ENCODE measurements at places on chromosomes 11 and 22. TPM values are rescaled to one million over a fixed set of nuclear protein-coding genes. Genes with fewer than 3 reads are reported as not detected.

The GLYAT gene
- polyA plus RNA-seq: not detected

The GAL gene
- not detected for polyA plus RNA-seq

The GDPD4 gene
- polyA plus RNA-seq: not detected

The ASCL2 gene
- polyA plus RNA-seq: not detected

The MYRF gene
- 0.92 TPM for polyA plus RNA-seq

The GAB4 gene
- polyA plus RNA-seq: not detected

The TP53AIP1 gene
- polyA plus RNA-seq: not detected

The MMP12 gene
- polyA plus RNA-seq: 0.75 TPM

The HOATZ gene
- not detected for polyA plus RNA-seq

The OR52N4 gene
- 1.2 TPM for polyA plus RNA-seq

The AMPD3 gene
- 2.5 TPM for polyA plus RNA-seq

The FAM89B gene
- 83.4 TPM for polyA plus RNA-seq

The GRAP2 gene
- 0.05 TPM for polyA plus RNA-seq

GRCh38 chr11:6646918-6647679 is 8.5 kb downstream of the DCHS1 start:
- no peak for DNase-seq
- no peak overlapping the region for H3K27ac ChIP-seq
- no peaks in the 10 kb centered on the region for H3K27me3 ChIP-seq

DNA sequence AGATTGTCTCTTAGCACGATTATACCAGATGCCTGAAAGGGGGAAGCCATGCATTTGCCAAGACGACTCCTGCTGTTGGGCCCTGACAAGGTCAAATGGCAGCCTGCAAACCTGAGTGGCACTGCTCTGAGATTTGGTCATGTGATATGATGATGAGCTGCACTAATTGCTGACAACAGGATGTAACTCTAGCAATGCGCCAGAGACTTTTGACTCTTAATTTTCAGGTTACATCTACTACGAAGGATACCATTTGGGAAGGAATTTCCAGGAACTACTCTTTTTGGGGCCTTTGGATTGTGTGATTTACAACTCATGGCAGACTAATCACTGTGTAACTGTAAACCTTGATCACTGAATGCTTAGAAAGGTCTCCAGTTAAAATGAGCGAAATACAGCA is 13.1 kb downstream of the TREH start:
- H3K27ac ChIP-seq: no peak overlapping the region
- DNase-seq: peak; percentile 7
- no peaks in the 10 kb centered on the region for H3K4me1 ChIP-seq
- H3K27me3 ChIP-seq: no peaks in the 10 kb centered on the region
- H3K4me3 ChIP-seq: no peak overlapping the region

DNA sequence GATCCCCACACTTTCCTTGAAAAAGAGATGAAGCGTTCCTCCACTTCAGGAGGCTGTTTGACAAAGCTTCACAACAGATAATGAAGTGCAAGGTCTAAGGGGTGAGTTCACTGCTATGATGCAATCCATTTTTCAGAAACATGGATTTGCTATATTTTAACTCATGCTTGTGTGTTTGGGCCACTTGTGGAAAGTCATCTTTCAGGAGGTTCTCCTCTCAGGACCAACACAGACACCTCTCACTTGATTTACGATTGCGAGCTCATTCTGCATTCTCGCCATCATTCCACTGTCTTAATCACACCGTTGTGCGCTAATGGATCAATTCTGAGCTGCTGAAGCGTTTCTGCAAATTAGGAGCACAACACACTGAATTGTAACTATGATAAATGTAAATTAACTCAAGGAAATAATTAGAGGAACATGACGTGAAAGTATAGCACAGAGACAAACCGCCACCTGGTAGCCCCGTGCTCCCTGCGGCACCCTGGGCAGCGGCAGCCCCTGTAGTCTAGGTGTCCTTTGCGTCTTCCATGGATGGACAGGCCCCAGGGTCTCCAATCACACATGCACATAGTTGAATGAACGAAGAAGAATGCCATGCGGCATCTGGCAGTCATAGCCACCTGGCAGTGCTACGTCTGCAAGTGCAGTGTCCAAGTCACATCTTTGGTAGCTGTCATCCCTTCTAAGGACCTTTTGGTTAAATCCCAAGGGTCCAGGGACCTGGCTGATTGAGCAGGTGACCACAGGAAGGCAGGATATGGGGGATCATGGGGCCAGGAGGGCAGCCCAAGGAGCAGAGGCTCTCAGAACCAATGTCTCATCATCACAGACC is 28.1 kb upstream of the RTL6 start:
- H3K4me3 ChIP-seq: no peak overlapping the region
- DNase-seq: no peak
- H3K36me3 ChIP-seq: no peaks in the 10 kb centered on the region
- no peak overlapping the region for H3K27ac ChIP-seq
- H3K27me3 ChIP-seq: no peaks in the 10 kb centered on the region

GRCh38 chr11:32586576-32587190 is 3.1 kb downstream of the EIF3M start:
- H3K4me3 ChIP-seq: no peak overlapping the region
- no peaks in the 10 kb centered on the region for H3K27me3 ChIP-seq

- no peak for DNase-seq
- no peak overlapping the region for H3K27ac ChIP-seq
- H3K27me3 ChIP-seq: no peaks in the 10 kb centered on the region
These were observed 164.0 kb downstream of the TENM4 start for GRCh38 chr11:79276736-79277325.

GRCh38 chr11:85109141-85109540 is 518.0 kb downstream of the DLG2 start:
- no peak for DNase-seq
- H3K4me1 ChIP-seq: no peaks in the 10 kb centered on the region
- H3K36me3 ChIP-seq: no peaks in the 10 kb centered on the region
- H3K27me3 ChIP-seq: no peaks in the 10 kb centered on the region

- no peaks in the 10 kb centered on the region for H3K4me1 ChIP-seq
- no peak overlapping the region for H3K4me3 ChIP-seq
- DNase-seq: no peak
- H3K27me3 ChIP-seq: no peaks in the 10 kb centered on the region
- no peak overlapping the region for H3K27ac ChIP-seq
These were observed 71.7 kb upstream of the FAR1 start for GRCh38 chr11:13596611-13597326.

GRCh38 chr11:121534131-121535093 is 81.6 kb upstream of the SORL1-AS1 start:
- H3K27ac ChIP-seq: no peak overlapping the region
- H3K4me3 ChIP-seq: no peak overlapping the region
- no peak for DNase-seq
- H3K4me1 ChIP-seq: no peaks in the 10 kb centered on the region
- no peaks in the 10 kb centered on the region for H3K27me3 ChIP-seq

GRCh38 chr22:43953988-43954785 is 1.1 kb upstream of the SAMM50 start:
- H3K4me1 ChIP-seq: peaks cover 3% of the 10 kb centered on the region
- no peak for DNase-seq
- no peak overlapping the region for H3K27ac ChIP-seq
- H3K27me3 ChIP-seq: no peaks in the 10 kb centered on the region
- H3K4me3 ChIP-seq: peak overlapping the region; percentile 70

GRCh38 chr11:35501776-35502175 is 23.6 kb downstream of the PAMR1 start:
- H3K36me3 ChIP-seq: no peaks in the 10 kb centered on the region
- DNase-seq: no peak
- H3K27ac ChIP-seq: no peak overlapping the region

- no peak for DNase-seq
- H3K27ac ChIP-seq: no peak overlapping the region
- H3K4me1 ChIP-seq: no peaks in the 10 kb centered on the region
- no peaks in the 10 kb centered on the region for H3K27me3 ChIP-seq
- H3K36me3 ChIP-seq: no peaks in the 10 kb centered on the region
These were observed 4.9 kb upstream of the SLC16A8 start for GRCh38 chr22:38088629-38089473.

- H3K27me3 ChIP-seq: no peaks in the 10 kb centered on the region
- no peak overlapping the region for H3K4me3 ChIP-seq
- no peak overlapping the region for H3K27ac ChIP-seq
- no peak for DNase-seq
These were observed 476.4 kb downstream of the MIAT start for GRCh38 chr22:27133681-27134314.

GRCh38 chr11:123129920-123130319 is 65.1 kb downstream of the CLMP start:
- no peaks in the 10 kb centered on the region for H3K36me3 ChIP-seq
- H3K27ac ChIP-seq: peak overlapping the region; percentile 96
- peaks cover 9% of the 10 kb centered on the region for H3K4me1 ChIP-seq
- DNase-seq: no peak

DNA sequence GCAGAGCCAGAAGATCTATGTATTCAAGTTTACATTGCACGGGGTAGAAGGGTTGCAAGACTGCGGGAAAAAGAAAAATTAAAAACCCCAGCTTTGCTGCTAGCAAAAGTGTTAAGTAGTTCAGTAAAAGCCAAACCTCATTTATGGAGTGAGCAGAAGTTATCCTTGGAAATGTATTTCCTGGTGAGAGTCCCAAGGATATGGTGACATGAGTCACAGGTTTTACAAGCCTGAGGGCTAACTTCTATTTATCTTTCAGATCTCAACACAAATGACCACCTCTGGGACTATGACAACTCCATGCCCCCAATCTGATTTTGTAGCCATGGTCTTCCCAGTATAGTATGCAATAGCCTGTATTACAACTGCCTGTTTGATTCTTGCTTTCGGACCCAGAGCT is 26.1 kb downstream of the ABTB2 start:
- H3K27me3 ChIP-seq: no peaks in the 10 kb centered on the region
- no peaks in the 10 kb centered on the region for H3K36me3 ChIP-seq
- peaks cover 11% of the 10 kb centered on the region for H3K4me1 ChIP-seq
- no peak overlapping the region for H3K4me3 ChIP-seq
- H3K27ac ChIP-seq: no peak overlapping the region
- DNase-seq: no peak

- no peak overlapping the region for H3K4me3 ChIP-seq
- H3K4me1 ChIP-seq: no peaks in the 10 kb centered on the region
- H3K27ac ChIP-seq: no peak overlapping the region
- peak; percentile 44 for DNase-seq
- no peaks in the 10 kb centered on the region for H3K36me3 ChIP-seq
These were observed 5.2 kb upstream of the IL17REL start for GRCh38 chr22:50017701-50018224.

DNA sequence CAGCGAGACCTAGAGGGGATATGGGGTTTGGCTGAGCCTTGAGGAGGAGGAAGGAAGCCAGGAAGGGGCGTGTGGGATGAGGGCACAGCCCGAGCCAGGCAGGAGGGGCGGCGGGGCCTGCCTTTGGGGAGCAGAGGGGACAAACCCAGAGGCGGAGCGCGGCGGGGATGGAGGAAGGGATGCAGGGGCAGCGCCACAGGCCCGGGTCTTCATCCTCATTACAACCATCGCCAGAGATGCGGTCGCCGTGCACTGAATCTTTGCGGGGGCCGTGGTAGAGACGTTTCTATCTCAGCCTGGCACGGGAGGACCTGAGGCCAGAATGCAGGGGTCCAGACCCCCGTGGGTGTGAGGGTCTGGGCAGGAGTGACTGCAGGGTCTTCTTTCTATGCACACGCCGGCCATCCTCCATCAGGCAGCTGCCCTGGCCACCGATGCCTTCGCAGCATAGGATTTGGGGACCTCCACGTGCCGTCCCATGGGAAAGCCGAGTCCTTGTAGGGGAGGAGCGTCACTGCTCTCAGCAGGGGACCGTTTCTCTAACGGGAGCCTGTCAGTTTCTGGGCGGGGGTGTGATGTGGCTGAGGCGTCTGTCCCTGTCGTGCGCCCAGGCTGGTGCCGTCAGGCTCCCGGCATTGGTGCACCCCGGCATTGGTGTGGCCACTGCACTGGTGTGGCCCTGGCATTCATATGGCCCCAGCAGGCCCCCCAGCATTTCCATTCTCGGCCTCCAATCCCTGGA is 1267.9 kb downstream of the BRD1 start:
- no peaks in the 10 kb centered on the region for H3K27me3 ChIP-seq
- peak; percentile 43 for DNase-seq
- H3K27ac ChIP-seq: no peak overlapping the region
- H3K36me3 ChIP-seq: no peaks in the 10 kb centered on the region

DNA sequence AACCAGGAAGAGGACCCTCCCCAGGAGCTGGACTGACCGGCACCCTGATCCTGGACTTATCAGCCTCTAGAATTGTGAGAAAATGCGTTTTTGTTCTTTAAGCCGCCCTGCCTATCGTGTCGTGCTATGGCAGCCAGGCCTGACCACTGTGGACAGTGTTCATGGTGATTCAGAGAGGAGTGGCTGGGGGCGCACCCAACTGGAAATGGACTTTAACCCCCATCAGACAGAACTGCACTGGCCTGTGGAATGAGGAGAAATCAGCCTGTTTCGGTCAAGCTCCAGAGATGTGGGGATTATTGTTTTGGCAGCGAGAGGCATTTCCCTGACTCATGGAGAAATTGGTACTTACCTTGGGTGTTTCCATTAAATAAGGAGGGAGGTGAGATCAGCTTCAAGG is 1437.8 kb downstream of the BRD1 start:
- no peaks in the 10 kb centered on the region for H3K27me3 ChIP-seq
- DNase-seq: no peak
- H3K4me3 ChIP-seq: no peak overlapping the region
- no peak overlapping the region for H3K27ac ChIP-seq
- no peaks in the 10 kb centered on the region for H3K4me1 ChIP-seq

GRCh38 chr11:6778518-6778917 is 4.3 kb upstream of the OR2AG1 start:
- no peak for DNase-seq
- H3K36me3 ChIP-seq: no peaks in the 10 kb centered on the region
- H3K27me3 ChIP-seq: peaks cover 3% of the 10 kb centered on the region
- no peaks in the 10 kb centered on the region for H3K4me1 ChIP-seq

DNA sequence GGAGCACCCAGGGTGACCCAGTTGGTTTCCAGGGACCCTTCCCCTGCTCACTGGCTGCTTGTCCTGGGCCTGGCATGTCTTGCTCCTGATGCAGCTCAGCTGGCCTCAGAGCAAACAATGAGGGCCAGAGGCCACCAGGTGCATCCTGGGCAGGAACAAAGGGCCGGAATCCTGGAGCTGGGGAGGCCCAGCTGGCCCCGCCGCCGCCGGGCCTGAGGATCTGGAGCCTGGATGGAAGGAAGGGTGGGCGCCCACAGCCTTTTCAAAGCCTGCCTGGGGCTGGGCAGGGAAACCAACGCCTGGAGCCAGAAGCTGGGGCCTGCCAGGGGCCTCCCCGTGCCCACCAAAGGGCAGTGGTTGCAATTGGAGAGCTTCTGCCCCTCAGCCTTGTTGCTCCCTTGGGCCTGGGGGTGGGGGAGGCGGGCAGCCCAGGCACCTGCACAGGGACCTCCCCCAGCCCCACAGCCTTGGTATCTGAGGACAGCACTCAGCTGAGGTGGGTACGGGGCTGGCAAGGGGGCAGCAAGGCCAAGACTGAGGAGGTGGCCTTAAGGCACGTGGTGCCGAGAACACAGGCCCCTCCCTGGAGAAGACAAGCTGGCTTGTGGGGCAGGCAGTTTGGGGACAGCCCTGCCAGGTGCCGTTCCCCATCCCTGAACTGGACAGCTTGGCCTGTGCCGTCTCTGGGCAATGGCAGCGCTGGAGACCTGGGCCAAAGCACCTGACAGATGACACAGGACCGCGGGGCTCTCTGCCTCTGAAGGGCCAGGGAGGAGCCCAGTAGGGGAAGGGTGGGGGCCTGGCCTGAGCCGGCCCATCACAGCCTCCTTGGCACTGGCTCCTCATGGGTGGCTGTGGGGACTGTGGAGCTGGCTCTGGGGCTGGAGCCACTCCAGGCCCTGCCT is 7.1 kb upstream of the ADORA2A start:
- DNase-seq: peak; percentile 77
- H3K27me3 ChIP-seq: no peaks in the 10 kb centered on the region
- H3K36me3 ChIP-seq: peaks cover 2% of the 10 kb centered on the region
- no peak overlapping the region for H3K27ac ChIP-seq

- no peak overlapping the region for H3K4me3 ChIP-seq
- no peaks in the 10 kb centered on the region for H3K36me3 ChIP-seq
- H3K4me1 ChIP-seq: no peaks in the 10 kb centered on the region
- H3K27me3 ChIP-seq: no peaks in the 10 kb centered on the region
These were observed 17.1 kb downstream of the OR6Q1 start for GRCh38 chr11:58047818-58048217.
